Activated CD8-positive, alpha-beta memory T cell treated with anti-CD3 and anti-CD28 coated beads, Interleukin-2, amount 10 ng/mL, durations not matched to agents 7 days and 5 days (primary cell): ENCODE measurements at places on chromosomes 1 and 21. TPM values are rescaled to one million over a fixed set of nuclear protein-coding genes. Genes with fewer than 3 reads are reported as not detected.

DNA sequence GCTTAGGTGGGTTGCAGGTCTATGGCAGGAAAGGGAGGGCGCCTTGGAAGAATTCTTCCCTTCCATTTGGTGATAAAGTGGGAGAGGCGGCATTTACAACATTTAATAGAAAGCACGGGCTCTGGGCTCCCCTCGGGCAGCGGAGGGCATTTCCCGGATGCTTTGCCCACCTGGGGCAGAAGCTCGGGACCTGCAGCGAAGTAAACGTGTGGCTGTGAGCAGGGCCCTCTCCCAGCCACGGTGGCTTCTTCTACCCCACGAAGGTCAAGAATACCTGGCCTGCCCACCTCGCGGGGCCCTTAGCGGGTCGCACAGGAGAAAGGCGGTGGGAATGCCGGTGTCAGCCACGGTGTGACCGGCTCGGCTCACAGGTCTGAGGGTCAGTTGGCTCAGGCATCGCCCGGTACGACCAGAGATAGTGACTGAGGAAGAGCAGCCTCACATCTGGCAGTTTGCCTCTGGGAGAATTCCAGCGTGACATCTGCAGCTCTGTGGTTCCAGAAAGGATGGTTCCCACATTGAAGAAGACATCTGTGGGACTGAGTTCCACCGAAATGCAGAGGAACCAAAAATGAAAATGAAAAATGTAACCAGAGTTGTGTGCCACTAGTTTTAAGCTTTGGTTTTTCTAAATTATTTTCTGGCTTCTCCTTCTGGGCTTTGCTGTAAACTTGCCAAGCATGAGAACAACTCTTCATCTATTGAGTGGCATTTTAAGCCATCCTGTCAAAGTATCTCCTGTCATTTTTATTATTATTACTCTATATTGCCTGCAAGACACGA lies 720 bp upstream of the F3 start:
- no peak for DNase-seq

- peak; percentile 69 for DNase-seq
These were observed 39.0 kb downstream of the LPAR3 start for GRCh38 chr1:84853741-84854721.

KRTAP21-2 gene
- total RNA-seq: not detected

CCSAP gene
- total RNA-seq: 8.9 TPM

- DNase-seq: no peak
These were observed 20.9 kb downstream of the BATF3 start for GRCh38 chr1:212678456-212679410.

WNT2B gene
- total RNA-seq: 0.07 TPM

DNA sequence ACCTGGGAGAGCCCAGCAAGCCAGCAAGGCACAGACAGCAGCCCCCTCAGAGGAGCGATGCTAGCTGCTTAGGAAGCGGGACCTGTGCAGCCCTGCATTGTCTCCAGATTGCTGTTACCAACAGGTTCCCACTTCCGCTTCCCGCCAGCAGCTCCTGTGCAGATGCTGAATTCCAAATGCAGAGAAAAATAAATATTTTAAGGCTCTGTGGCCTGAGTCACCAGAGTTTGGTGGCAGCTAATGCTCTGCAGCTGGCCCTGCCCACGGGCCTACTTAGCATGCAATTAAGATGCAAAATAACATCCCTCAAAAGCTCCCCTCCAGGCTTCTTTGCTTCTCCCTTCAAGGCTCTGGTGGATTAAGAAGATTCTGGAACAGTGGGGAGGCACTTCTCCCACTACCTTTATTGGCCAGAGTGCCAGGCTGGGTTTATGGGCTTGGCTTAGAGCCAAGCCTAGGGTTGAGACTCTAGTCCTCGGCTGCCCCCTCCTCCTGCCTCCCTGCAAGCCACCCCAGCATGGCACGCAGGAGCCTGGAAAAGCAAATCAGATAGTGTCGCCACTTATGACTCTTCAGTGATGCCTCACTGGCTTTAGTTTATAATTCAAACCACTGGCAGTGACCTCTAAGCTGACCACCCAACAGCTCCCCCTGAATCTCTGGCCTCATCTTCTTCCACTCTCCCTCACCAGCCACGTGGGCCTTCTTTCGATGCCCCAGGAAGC lies 207.1 kb upstream of the ZC3H12A start:
- DNase-seq: no peak
